ENCODE measurements at places on chromosomes 7 and 10.

DNA sequence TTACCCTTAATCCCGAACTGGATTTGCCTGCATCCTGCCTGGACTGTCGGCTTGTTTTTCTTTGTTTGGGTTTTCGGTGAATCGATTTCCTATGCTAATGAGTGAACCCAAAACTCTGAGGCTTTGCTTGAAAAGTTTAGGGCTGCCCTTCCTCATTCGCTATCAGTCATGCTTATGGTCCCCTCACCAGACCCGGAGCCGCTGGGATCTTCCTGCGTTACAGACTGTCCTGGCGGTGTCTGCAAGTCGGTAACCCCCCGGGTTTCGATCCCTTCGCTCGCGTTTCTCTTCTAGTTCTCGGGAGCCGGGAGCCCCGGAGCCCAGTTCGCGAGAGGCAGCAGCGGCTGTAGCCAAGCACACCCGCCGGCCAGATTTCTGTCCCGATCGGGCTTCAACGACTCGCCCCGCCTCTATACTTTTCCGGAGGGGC is 2.2 kb downstream of the EMX2 start:
- no peak for DNase-seq

DNA sequence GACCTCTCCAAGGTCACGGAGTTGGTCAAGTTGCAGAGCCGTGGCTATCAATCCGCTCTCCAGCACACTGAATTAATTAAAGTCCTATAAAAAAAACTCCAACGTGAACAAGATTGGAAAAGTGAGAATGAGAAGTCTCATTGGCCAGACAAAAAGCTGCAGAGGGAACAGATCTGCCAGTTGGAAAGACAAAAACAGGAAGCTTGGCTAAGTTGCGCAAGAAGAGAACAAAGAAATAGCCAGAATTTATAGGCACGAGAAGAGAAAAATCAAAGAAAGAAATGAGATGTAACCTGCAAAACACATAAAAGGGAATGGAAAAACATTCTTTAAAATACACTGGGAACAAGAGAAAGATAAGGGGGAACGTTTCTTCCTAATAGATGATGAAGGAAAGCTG is 45.7 kb upstream of the CRTAC1 start:
- no peak for DNase-seq

DNA sequence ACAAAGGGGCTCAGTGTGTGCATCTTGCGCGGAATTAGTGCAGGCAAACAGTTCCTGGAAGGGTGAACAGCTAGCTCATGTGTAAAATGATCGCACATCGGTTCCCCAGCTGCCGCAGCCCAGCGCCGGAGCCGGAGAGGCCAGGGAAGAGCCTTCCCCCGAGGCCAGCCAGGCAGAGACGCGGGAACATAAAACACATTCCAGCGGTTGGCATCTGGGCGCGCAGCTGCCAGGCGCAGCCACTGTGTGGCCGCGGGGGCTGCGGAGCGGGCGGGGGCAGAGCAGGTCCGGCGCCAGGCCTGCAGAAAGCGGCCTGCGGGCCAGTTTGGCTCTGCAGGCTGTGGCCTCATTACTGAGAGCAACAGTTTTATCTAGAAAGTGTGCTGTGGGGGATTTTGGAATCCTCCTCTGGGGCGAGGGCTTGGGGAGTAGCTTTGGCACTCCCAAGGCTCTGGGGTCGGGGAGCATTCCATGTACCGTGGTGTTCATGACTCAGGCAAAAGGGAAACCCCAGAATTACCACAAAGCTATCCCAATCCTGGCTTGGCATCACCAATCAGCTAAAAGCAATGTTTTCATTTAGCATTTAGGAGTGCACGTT is 74.3 kb downstream of the SAMD9 start:
- DNase-seq = peak; percentile 76

DNA sequence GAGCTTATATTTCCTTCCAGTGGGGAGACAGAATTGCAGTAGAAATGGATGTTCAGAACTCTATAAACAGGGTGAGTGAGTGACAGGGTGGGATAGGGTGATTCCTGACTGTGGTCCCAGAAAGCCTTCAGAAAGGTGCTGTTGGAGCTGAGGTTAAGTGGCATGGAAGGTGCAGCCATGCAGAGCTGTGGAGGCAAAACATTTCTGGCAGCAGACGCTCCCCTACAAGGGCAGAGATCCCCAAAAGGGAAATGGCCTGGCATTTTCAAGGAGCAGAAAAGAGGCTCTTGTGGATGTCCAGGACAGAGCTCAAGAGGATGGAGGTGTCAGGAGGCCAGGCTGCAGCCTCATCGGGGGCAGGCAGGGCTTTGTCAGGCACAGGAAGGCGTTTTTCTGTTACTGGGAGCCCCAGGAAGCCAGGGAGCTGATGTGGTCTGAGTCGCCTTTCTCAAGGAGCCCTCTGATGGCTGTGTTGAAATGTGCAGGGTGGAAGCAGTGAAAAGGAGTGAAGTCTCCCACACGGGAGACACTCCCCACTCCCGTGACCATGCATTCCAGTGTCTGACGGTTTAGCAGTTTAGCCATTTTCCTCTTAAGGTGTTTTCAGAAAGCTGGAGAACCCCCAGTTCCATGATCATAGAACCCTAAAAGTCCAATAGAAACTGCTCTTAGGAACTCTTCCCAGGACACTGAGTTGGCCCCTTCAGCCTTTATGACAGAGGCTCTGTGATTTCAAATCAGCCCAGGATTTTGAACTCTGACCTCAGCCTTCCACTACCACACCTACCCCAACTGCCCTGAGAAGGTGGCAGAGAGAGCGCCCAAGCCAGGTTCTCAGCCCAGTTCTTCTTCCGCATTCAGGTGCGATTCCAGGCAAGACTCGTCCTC is 96.2 kb downstream of the C10orf105 start:
- DNase-seq = peak; percentile 42

DNA sequence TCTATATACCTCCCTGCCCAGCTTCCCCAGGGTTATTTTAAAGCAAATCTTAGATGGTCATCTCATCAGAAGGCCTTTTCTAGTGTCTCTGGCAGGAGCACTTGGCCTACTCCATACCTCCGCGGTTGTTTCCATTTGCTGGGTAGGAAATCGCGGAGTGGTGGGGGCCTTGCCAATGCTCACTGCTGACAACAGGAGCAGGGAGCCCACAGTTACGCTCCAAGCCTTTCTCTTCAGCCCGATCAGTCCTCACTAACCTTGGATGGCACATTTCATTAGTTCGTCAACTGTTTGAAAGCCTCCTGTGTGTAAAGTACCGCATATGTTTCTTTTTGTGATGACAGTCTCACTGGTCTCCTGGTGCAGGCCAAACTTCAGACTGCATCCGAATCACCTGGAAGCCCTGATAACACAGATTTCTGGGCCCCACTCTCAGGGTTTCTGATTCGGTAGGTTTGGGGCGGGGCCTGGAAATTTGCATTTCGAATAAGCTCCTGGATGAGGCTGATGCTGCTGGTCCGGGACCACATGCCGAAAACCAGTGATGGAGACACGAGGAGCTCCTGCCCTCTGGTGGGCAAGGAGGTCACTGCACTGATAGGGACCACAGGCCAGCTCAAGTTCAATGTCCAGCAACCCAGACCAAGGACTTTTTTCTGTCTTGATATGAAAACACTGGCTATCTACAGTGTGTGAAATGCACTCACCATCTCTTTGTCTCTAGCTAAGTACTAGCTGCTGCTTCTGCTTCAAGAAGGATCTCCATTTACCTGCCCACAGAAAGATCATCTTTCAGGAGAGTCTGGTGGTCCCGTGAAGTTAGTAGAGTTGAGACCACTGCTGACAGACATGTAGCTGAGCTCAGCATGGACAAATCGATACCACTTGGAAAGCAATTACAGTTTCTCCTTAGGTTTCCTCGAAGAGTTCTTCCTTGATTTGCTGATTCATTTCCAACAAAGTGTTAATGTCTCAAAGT is 14.0 kb downstream of the LRGUK start:
- DNase-seq = peak; percentile 71

GRCh38 chr7:139016931-139017511 is 18.8 kb downstream of the ZC3HAV1L start:
- peak; percentile 83 for DNase-seq

DNA sequence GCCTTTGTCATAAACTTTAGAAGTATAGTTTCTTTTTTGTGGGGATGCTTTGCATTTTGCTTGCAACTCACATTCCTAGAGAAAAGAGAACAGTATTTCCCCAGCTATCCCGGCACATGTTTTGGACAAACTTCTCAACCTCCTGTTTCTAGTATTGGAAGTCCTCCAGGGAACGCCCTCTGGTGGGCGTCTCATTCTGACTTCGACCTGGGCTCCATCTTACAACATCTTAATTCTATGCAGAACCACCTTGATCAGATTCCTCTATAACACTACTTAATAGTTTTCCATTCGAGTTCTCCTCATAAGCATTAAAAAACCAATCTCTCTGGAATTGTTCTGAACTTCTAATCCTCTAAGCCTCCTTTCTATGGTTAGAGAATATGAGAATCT is 139.5 kb upstream of the FZD8 start:
- no peak for DNase-seq

DNA sequence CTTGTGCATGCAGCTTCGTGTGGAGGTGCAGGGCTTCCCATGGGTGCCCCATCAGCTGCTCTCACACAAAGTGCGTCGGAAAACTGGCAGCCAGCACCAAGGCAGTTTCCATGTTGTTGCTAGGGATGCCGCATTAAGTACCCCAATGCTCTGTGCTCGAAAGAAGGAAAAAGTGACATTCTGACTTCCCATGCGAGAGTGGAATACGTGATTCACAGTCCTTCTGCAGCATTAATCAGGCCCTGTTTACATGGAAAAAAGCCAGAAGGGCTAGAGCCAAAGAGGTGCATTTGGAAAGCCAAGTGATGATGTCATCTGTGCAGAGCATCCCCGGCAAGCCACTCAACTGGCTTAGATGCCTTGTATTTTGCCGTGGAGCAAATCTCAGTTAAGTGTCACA is 258.3 kb downstream of the GATA3 start:
- peak; percentile 44 for DNase-seq

DNA sequence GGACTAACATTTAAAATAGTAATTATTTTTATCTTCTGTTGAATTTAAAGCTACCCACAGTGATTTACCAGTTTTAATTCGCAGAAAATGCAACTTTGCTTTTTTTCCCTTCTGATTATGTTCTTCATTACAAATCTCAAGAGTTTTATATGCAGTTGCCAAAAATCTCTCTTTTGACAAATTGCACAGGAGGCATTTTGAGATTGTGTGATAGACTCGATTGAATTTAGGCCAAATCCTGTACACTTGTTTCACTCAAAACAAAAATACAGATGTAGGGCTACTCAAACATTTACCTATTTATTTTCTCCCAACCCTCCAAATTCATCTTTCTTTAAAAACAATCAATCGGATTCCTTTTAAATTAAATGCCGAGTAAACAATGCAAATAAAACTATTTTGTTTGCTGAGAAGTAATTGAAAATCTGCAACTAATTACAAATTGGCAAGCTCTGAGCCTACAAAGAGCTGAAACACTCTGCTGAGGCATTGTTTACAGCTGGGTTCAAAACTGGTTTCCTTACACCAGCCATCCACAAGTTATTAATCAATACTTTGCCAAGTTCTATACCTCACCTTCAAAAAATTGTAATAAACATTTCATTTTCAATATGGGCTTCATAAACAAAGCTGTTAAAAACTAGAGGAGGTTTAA is 214.9 kb upstream of the TCF7L2 start:
- no peak for DNase-seq

DNA sequence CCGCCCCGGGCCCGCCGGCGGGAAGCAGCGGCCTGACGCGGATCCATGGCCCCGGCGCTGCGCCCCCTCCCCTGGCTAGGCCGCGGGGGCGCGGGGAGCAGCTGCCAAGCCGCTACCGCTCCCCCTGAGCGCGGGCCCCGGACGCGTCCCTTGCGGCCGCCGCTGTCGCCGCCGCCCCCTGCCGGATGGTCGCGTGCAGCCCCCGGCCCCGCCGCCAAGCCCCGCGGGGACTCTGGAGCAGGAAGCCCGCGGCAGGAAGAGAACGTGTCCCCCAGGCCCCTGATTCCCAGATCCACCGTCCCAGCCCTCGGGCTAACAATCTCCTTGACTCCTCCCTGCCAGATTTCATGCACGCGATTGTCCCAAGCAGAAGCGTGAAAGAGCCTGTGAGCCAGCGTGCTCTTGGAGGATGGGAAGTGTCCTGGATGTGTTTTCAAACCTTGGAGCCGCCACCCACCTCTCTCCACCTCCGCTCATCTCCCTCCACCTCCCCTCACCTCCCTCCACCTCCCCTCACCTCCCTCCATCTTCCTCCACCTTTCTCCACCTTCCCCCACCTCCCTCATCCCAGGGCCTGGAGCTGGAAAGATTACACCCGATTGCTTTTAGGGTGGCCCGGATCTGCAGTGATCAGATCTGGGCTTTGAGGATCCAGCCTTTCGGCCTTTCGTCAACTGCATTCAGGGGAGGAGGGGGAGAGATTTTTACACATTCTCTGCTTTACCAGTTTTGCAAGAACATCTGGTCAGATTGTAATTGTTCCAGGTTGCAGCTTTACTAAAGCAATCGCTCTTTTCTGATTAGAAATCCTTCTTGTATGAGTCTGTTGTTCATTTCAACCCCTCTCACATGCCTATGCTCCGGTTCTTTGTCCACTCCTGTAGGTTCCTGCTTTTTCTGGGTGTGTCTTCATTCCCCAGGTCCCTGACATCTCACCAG is 570 bp upstream of the PRTFDC1 start:
- DNase-seq = peak; percentile 88

Measured in cardiac fibroblast (primary cell).